ENCODE measurements at places on chromosomes 4 and X.

GRCh38 chrX:22527302-22527701, 254.6 kb downstream of the CBLL2 start:
- no peak for DNase-seq

DNA sequence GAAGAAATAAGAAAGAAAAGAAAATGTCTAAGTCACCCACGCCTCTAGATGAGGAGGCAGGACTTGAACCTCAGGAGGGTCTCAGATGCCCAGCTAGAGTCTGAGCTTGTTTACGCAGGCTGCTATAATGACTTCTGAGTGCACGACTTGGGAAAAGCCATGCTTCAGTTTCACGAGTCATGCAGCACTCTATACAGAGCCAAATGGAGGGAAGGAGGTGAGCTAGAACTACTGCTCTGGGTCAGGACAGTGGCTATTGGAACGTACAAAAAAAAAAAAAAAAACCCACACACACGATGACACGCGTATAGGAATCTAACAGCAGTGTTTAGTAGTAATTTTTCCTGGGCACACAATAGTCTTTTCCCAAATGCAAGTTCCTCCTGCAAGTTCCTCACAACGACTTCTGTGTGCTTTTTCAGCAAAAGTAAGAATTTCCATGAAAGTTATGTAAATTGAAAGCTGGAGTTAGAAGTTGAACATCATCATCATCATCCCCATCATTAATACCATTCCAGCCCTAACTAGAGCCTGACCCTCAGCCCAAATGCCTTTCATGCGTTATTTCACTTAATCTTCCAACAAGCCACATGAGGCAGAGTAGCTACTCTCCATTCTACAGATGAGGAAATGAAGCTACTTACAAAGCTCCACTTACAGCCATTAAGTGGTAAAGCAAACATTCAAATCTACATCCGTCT, 36.6 kb downstream of the IRF2 start:
- DNase-seq, result no peak

DNA sequence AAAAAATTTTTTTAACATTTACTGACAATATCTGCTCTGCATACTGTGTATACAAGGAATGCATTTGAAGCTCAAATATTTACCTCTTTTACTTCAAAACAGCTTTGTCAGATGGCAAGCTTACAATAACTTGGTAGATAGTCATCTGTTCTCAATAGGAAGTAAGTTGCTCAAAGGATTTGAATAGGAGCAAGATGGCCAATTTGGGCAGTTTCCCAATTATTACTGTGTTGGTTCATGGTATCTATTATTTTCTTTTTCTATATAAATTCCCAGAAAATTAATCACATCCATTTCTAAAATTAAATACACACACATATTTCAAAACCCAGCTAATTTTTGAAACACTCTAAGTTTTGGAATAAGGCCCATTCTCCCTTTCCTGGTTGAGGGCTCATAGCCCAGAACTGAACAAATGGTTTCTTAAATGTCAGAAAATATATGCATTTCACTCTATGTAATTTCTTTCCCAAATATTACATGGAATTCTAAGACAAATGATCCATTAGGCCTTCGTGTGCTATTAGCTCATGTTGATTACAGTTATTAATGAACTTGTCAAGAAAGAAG, 60.2 kb upstream of the BLTP1 start:
- no peak for DNase-seq

DNA sequence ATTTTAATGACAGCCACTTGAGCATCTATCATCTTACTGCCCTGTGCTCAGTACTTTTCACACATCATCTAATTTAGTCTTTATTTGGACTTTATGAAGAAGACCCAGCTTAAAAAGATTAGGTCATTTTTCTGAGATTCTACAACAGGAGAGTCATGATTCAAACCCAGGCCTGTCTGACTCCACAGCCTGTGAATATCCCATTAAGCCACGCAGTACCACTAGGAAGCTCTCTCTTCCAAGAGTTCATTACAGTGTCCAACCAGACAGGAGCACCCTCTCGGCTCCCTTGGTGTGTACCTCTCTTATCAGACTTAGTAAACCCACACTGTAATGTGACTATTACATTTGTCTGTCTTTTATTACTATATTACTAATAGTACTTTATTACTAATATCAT, 332.8 kb downstream of the DHX15 start:
- no peak for DNase-seq

- no peak for DNase-seq
These were observed 10.5 kb upstream of the TIGD2 start for GRCh38 chr4:89100853-89101252.

DNA sequence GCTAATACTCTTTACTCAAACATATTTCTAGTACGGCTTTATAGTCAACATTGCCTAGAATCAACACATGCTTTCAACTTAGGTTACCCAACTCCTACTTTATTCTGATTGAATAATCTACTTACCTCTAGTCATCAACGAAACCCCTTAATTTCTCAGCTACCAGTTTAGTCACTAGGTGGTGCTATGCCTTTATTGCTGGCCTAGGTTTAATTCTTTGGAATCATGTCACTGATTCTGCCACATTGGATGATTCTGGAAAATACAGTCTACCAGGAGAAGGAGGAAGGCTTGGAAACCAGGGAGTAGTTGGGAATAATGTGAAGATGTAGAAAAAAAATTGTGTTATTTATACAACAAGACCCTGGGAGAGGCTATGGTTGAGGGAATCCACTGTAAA, 167.7 kb downstream of the DCAF12L2 start:
- DNase-seq, result no peak

DNA sequence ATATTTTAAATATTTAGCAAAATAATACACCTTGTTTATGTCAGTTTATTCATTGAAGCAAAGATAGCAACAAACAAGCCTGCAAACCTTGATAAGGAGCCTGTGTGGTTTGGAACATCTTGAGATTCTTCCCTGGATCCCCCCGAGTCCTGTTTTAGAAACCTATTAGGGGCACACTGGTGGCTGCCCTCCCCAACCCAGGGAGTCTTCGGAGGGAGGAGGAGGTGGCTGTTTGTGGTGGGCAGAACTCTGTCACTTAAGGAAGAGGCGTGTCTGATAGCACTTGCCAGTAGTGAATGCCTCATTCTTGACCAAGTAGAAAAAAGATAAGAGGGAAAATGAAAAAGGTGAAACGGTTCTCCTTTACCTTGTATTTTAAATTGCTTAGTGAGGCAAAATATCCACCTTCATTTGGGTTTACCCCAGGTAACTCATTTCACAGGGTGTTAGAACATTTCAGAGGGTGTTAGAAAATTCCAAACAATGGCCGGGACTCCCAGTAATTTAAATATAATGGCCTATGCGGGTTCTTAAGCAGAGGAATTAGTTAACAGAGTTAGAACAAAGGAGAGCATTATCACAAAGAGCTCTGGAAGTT, 10.4 kb downstream of the KIT start:
- DNase-seq, result no peak

GRCh38 chr4:125991398-125991797, 676.6 kb downstream of the FAT4 start:
- DNase-seq, result no peak

GRCh38 chr4:43452948-43453347, 560.4 kb downstream of the GRXCR1 start:
- no peak for DNase-seq

GRCh38 chr4:42642101-42642797, 14.7 kb downstream of the ATP8A1 start:
- DNase-seq, result peak; percentile 47

- no peak for DNase-seq
These were observed 1049.7 kb downstream of the FAT4 start for GRCh38 chr4:126364311-126364911.

- DNase-seq, result no peak
These were observed 519.2 kb upstream of the DIPK2B start for GRCh38 chrX:45719751-45720501.

DNA sequence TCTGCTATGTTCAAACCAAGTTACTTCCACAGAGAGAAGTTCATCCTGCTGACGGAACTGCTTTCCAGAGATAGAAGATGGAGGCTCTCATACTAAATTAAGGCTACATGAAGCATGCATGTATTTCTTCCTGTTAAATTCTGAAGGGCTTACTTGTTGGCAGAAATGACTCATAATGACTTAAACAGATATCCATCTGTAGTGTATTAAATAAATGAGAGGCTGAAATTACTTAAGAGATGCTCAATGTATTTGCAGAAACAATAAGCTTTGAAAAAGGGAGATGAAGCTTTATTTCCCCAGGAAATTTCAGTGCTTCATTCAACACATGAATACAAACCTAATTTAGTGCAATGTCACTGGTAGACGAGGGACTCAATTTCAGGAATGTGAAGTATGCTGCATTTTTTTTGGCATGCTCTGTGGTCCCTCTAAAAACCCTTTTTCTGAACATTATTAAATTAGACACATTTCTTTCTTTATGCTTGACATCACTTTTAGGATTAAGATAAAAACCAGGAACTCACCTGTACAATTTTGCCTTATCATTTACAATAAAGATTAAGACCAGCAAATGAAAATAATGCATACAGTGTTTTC, 759.1 kb upstream of the POU3F4 start:
- no peak for DNase-seq

DNA sequence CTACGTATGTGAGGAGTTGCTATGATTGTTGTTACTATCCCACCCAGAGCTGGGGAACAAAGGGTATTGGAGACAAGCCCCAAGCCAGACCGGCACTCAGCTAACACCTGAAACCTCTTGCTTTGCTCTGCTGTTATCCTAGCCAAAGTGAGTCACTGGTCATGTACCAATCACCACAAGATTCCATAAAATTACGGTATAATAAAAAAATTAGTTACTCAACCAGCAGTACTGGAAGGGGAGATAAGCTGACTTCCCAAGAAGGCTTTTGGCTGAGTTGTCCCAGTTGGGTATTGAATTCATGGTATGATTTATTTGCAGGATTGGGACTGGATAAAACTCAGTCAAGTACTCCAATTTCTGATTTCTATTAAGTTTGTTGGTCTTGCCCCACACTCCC, 5.3 kb downstream of the EDA2R start:
- no peak for DNase-seq

DNA sequence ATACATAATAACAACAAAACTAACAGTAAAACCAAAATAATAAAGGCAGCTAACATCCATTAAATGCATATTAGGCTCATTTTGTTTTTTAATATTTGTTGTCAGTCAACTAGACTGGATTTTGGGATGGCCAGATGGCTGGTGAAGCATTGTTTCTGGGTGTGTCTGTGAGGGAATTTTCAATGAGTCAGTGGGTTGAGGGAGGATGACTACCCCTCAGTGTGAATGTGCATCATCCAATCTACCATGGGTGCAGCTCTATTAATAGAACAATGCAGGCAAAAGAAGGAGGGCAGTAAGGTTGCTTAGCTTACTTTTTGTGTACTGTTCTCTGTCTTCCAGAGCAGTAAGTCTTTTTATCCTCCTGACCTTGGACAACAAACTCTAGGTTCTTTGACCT, 484.2 kb upstream of the HS3ST1 start:
- DNase-seq, result no peak

- no peak for DNase-seq
These were observed 11.8 kb upstream of the UGT2A3 start for GRCh38 chr4:68963374-68963773.

DNA sequence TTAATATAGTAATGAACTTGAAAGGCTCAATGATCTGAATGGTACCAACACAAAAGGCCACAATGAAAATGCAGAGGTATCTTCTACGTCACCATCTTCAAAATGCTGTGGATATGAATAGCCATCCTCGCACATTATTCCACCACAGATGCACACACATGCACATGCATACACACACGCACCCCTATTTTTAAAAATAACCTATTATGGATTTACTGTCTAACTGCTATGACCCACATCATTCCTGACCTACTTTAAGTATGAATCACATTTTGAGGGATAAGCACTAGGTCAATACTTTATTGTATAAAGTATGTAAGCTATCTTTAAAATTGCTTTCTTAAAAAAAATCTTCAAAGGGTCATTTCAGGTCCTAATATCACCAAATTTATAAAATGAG, 24.4 kb upstream of the CORIN start:
- no peak for DNase-seq

DNA sequence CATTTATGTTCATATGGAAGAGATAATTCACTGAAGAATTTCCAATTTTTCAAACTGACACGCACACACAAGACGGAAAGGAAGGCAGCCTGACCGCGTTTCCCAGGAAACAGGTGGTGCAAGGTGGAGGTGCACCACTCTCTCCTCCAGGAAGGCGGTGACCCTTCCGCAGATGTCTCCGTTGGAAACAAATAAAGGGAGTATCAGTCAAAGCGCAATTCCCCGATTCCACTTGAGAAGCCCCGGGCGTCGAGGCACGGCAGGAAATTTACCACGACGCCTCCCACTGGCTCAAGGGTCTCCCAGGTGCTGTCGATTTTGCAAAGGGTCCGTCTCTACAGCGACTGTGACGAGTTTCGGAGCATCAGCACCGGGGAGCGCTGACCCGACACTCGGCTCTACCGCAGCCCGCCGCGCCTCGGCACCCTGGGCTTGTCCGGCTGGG, 770 bp upstream of the TIGD2 start:
- no peak for DNase-seq

GRCh38 chrX:17021851-17022604, 75.6 kb downstream of the REPS2 start:
- DNase-seq, result no peak
